Effector memory CD4-positive, alpha-beta T cell (primary cell): ENCODE measurements at places on chromosomes 4 and X.

GRCh38 chr4:26020881-26021280 lies 106.9 kb downstream of the SMIM20 start:
- no peaks in the 10 kb centered on the region for H3K4me1 ChIP-seq
- H3K4me3 ChIP-seq, result no peak overlapping the region
- no peaks in the 10 kb centered on the region for H3K27me3 ChIP-seq

DNA sequence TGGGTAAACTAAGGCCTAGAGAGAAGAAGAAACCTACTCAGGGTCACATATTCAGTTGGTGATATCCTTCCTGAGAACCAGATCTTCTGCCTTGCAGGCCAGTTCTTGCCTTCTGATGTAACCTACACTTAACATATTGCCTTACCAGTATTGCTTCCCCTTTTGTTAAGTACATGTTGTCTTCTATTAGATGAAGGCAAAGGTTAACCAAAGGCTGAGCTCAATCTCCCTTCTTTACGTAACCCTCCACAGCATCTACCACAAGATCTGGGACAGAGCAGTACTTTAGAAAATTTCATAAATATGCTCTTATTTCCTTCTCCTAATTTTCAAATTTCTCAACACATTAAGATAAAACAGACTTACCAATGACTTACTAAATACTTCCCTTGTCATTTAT lies 474.4 kb downstream of the SH2D1A start:
- H3K36me3 ChIP-seq, result no peaks in the 10 kb centered on the region
- H3K4me1 ChIP-seq, result no peaks in the 10 kb centered on the region
- no peak overlapping the region for H3K27ac ChIP-seq
- no peak overlapping the region for H3K4me3 ChIP-seq

GRCh38 chrX:83169683-83170082 lies 338.4 kb upstream of the POU3F4 start:
- no peak for DNase-seq
- no peaks in the 10 kb centered on the region for H3K27me3 ChIP-seq
- H3K4me1 ChIP-seq, result no peaks in the 10 kb centered on the region
- H3K27ac ChIP-seq, result no peak overlapping the region
- H3K36me3 ChIP-seq, result no peaks in the 10 kb centered on the region

DNA sequence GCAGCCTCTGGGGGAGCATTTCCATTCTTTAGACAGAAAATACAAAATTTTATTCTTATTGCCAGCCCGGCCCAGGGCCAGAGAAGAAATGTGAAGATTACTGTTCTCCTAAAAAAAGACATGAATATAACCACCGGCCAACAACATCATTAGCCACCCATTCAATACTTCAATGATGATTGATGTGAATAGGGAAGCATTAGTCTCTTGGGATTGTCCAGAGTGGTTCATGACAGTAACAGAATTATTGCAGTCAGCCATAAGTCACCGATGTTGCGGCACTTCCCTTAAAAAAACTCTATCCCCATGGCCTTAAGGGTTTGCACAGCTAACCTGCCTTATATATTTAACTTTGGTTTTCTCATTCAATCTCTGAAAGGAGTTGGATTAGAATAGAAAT lies 418.7 kb downstream of the CENPC start:
- H3K4me1 ChIP-seq, result no peaks in the 10 kb centered on the region
- no peak overlapping the region for H3K4me3 ChIP-seq
- no peaks in the 10 kb centered on the region for H3K36me3 ChIP-seq
- H3K27ac ChIP-seq, result no peak overlapping the region
- DNase-seq, result no peak

DNA sequence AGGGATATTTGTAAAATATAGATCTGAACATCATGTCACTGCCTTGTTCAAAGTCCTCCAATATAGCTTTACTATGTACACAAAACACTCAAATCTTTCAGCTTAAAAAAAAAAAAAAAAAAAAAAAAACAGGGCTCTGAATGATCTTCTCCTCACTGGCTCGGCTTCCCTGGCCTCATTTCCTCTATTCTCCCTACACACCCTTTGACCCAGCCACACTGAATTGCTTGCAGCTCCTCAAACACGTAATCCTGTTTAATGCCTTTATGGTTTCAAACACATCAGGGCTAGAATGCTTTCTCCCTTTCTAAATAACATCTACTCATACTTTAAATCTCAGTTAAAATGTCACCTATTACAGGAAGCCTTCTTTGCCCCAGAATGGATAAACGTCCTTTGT lies 60.8 kb downstream of the MTMR8 start:
- no peak overlapping the region for H3K27ac ChIP-seq
- H3K4me3 ChIP-seq, result no peak overlapping the region
- H3K4me1 ChIP-seq, result no peaks in the 10 kb centered on the region
- DNase-seq, result no peak
- no peaks in the 10 kb centered on the region for H3K27me3 ChIP-seq

DNA sequence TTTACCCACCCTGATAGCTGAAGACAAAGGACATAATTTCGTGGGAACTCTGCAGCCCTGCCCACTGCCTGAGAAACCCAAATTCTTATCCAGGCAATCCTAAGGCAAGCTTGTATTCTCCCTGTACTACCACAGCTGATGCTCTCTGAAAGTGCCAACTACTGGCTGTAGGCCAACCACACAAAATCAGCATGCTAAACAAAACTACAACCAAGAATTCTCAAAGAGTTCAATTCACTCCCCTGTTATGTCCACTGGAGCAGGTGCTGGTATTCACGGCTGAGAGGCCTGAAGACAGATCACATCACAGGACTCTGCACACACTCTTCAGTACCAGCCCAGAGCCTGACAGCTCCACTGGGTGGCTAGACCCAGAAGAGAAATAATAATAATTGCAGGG lies 375.9 kb upstream of the NDST4 start:
- no peak for DNase-seq
- H3K4me1 ChIP-seq, result no peaks in the 10 kb centered on the region
- H3K4me3 ChIP-seq, result no peak overlapping the region
- H3K27ac ChIP-seq, result no peak overlapping the region
- H3K36me3 ChIP-seq, result no peaks in the 10 kb centered on the region
- no peaks in the 10 kb centered on the region for H3K27me3 ChIP-seq

- H3K27ac ChIP-seq, result no peak overlapping the region
- H3K4me1 ChIP-seq, result peaks cover 20% of the 10 kb centered on the region
- H3K4me3 ChIP-seq, result no peak overlapping the region
- H3K36me3 ChIP-seq, result no peaks in the 10 kb centered on the region
Observed at GRCh38 chr4:174210354-174210753, 73.1 kb downstream of the FBXO8 start.

- DNase-seq, result no peak
- H3K27me3 ChIP-seq, result no peaks in the 10 kb centered on the region
- no peaks in the 10 kb centered on the region for H3K4me1 ChIP-seq
- H3K27ac ChIP-seq, result no peak overlapping the region
- H3K36me3 ChIP-seq, result no peaks in the 10 kb centered on the region
Observed at GRCh38 chrX:138519296-138519695, 192.2 kb downstream of the FGF13 start.

DNA sequence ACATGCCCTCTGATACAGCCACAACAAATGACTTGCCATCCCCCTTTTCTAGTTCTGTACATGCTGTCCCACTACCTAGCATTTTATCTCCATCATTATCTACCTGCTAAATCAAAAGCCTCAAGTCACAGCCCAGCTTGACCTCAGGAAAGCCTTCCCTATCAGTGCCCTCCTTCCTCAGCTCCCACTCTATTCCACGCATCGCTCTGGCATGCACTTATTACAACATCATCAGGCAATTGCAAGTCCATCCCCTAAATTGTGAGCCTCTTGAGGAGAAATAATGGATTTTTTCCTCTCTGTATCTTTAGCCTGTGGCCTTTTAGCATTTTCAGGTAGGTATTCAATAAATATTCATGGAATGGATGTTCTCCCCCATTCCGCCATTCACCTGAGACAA lies 5.7 kb downstream of the ARL13A start:
- no peaks in the 10 kb centered on the region for H3K4me1 ChIP-seq
- H3K27me3 ChIP-seq, result no peaks in the 10 kb centered on the region

- no peaks in the 10 kb centered on the region for H3K27me3 ChIP-seq
- no peaks in the 10 kb centered on the region for H3K4me1 ChIP-seq
- no peaks in the 10 kb centered on the region for H3K36me3 ChIP-seq
- no peak for DNase-seq
Observed at GRCh38 chr4:124455671-124456070, 256.9 kb downstream of the ANKRD50 start.

DNA sequence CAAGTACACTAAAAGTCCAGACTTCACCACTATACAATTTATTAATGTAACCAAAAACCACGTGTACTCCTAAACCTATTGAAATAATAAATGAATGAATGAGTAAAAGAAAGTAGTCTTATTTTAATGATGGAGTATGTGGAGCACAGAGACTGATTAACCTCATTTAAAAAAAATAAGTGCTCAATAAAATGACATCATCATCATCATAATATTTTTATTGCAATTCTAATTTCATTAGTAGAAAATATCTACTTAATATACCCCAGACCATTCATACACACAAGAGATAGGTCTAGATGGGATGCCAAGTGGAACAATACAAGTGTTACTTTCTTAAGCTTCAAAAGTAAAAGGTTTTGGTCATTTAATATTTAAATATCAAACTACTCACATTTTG lies 133.1 kb downstream of the ASB9 start:
- no peak overlapping the region for H3K27ac ChIP-seq
- H3K4me3 ChIP-seq, result no peak overlapping the region
- no peaks in the 10 kb centered on the region for H3K27me3 ChIP-seq

DNA sequence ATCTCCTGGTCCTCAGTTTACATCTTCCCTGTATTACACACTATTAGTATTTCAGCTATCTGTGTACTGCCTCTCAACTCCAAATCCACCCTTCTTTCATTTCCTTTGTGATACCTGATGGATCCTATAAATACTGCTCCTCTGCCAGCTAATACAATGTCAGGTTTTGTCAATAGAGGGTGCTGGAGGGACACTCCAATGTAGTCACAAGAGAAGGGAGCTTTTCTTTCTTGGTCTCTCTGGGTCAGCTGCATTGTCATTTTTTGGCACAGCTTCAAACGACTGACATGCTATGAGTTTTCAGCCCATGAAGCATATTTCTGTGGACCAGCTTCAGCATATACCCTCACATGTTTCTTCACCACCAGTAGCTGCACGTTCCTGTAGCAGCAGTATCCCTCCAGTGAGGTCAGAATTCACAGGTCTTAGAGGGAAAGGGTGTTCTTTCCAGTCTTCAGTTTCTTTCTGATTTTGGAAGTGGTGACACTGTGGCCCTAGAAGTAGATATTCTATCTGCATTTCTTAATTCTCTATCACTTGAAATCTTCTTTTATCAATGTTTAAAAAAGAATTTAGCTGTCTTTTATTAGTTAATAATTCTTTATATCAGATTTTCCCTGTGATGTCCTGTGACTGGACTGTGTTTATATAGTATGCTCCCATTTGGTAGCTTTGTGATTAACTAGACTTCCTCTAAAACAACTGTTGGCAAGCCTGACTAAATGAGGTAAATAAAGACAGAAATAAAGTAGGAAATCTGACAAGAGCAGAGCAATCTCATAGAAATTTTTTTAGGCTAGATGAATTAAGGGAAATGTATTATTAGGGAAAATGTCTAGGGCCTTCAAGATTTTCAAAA lies 60.6 kb downstream of the GABRA2 start:
- H3K4me3 ChIP-seq, result no peak overlapping the region
- H3K27me3 ChIP-seq, result no peaks in the 10 kb centered on the region
- H3K27ac ChIP-seq, result no peak overlapping the region
- DNase-seq, result no peak
- no peaks in the 10 kb centered on the region for H3K4me1 ChIP-seq

- no peaks in the 10 kb centered on the region for H3K36me3 ChIP-seq
- no peaks in the 10 kb centered on the region for H3K4me1 ChIP-seq
- H3K27ac ChIP-seq, result no peak overlapping the region
- no peak for DNase-seq
- H3K27me3 ChIP-seq, result no peaks in the 10 kb centered on the region
Observed at GRCh38 chr4:173746424-173746823, 216.4 kb upstream of the HAND2 start.

DNA sequence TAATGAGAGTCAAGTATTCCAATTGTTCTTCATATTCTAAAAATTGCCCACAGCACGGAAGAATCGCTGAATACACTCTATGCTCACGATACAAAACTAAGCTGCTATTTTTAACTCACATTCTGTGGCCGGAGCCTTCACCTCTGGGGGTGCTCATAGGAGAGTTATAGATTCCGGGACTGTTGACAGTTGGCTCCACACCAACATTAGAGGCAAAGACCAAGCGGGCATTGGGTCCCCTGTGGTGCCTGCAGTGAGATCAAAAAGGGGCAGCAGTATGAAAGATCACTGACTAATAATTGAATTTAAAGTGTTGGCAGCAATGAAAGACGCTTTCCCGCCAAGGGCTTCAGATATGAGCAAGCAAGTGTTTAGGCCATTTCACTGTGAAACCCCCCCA lies 146.0 kb downstream of the TMEM144 start:
- H3K4me1 ChIP-seq, result no peaks in the 10 kb centered on the region
- H3K27me3 ChIP-seq, result no peaks in the 10 kb centered on the region
- H3K4me3 ChIP-seq, result no peak overlapping the region
- no peak for DNase-seq

DNA sequence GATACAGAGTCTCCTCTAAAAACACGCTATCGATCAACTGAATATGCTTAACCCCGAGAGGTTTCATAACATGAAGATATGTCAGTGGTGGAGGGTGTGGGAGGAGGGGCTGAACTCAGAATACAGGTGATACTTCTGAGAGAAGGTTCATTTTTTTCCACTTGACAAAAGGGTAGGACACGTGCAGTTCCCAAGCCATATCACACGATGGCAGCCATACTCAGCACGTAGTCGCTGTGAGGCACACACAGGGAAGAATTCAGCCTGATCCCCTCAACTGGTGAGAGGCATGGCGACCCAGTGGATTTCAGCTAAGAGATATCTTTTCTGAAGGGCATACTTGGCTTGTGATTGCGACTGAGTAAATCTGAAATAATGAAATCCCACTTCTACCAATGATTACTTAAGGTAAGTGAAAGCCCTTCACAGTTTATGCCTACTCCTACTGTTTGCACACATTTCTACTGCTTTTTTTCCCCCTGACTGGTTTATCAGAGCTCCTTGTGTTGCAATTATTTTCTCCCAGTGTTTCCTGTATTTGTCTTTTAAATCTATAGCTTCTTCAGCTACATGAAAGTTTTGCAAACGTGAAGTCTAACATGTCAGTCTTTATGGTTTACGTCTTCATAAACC lies 133.1 kb downstream of the CORIN start:
- no peaks in the 10 kb centered on the region for H3K4me1 ChIP-seq
- H3K27me3 ChIP-seq, result no peaks in the 10 kb centered on the region
- no peak for DNase-seq
- H3K4me3 ChIP-seq, result no peak overlapping the region
